NCI-H1694 treated with DMSO at 0.1 percent for 48 hours (cell line): ENCODE measurements at places on chromosomes 7 and 10.

GRCh38 chr7:84193747-84194146 is 842 bp downstream of the SEMA3A start:
- no peak for DNase-seq

GRCh38 chr7:117819558-117819957 is 53.7 kb downstream of the CTTNBP2 start:
- DNase-seq, result no peak

DNA sequence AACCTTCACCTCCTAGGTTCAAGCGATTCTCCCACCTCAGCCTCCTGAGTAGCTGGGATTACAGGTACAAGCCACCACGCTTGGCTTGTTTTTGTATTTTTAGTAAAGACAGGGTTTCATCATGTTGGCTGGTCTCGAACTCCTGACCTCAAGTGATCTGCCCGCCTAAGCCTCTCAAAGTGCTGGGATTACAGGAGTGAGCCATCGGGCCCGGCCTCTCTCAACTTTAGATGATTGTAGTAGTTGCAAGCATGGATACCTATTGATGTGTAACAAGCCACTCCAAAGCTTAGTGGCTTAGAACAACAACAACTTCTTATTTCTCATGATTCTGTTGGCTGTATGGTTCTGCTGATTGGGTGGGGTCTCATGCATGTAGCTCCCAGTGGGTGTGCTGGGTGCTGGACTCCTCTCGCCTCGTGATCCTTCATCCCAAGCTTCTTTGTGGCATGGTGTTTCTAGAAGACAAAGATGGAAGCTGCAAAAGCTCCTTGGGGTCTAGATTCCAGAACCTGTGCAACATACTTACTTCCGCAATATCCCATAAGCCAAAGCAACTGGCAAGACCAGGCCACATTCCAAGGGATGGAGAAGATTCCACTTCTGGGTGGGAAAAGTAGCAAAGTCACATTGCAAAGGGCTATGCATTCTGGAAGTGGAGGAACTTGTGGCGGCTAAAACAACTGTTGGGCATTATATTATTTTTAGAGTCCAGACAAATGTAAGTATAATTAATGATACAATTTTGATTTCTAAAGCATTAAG is 37.9 kb downstream of the SKIDA1 start:
- DNase-seq, result no peak

DNA sequence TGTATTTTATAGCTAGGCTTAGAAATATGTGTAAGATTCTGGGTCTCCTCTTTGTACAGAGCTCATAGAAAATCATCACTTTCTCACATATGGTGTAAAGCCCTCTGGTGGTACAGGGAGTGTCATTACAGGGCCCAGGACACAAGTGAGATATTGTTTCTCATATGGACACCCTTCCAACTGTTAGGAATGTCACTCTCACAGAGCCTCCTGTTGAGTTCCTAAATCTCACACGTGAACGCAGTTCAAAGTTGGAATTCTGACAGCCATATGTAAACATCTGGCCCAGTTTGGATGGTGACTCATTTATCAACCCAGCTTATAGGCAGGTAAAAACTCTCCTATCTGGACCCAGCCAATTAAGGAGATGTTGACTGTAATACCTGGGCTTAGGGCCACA is 35.4 kb upstream of the ZNF107 start:
- peak; percentile 15 for DNase-seq

DNA sequence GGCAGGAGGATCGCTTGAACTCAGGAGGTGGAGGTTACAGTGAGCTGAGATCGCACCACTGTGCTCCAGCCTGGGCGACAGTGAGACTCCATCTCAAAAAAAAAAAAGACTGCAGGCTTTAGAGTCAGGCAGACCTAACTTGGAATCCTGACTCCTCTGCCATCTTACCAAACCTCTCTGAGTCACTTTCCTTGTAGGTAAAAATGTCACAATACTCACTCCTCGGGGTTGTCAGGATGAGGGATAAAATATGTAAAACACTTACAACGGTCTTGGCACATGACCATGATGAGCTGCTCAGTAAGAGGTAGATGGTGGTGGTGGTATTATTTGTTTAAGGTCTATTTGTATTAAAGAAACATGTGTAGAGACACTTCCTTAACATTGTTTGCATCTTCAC is 154.1 kb upstream of the PDE1C start:
- no peak for DNase-seq

- no peak for DNase-seq
These were observed 13.9 kb downstream of the ZNF488 start for GRCh38 chr10:47370015-47370767.

DNA sequence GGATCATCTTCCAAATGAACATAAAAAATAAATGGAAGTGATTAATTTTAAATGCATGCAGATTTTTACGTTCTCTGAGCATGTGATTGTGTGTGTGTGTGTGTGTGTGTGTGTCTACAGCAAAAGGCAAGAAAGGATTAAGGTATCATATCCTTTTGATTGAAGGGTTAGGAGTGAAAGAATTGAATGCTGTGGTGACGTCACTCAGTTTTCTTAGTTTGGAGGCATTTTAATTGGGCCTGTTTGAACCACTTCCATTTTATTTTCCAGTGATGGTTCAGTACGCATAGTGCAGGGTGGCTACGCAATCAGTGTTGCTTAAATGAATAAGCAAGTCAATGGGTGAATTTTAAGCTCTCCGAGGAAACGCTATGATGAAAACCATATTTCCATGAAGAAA is 31.3 kb downstream of the TACC2 start:
- DNase-seq, result no peak

GRCh38 chr7:12056381-12056780 is 154.7 kb upstream of the TMEM106B start:
- DNase-seq, result no peak

DNA sequence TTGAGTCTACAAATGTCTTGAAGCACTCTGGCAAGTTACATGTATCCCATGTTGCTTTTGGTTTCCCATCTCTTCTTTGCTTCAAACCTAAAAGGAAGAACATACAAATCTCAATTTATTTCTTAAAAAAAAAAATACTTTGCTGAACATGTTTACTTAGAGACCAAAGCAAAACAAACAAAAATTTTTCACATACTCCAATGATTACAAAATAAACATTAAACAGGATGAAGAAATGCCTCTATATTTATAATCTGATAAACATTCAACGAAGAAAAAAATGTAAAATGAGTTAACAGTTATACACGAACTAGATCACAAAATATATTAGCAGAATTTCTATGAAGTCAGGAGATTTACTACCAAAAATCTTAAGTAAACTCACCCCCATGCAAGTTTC is 31.3 kb downstream of the FAM204A start:
- DNase-seq, result no peak

DNA sequence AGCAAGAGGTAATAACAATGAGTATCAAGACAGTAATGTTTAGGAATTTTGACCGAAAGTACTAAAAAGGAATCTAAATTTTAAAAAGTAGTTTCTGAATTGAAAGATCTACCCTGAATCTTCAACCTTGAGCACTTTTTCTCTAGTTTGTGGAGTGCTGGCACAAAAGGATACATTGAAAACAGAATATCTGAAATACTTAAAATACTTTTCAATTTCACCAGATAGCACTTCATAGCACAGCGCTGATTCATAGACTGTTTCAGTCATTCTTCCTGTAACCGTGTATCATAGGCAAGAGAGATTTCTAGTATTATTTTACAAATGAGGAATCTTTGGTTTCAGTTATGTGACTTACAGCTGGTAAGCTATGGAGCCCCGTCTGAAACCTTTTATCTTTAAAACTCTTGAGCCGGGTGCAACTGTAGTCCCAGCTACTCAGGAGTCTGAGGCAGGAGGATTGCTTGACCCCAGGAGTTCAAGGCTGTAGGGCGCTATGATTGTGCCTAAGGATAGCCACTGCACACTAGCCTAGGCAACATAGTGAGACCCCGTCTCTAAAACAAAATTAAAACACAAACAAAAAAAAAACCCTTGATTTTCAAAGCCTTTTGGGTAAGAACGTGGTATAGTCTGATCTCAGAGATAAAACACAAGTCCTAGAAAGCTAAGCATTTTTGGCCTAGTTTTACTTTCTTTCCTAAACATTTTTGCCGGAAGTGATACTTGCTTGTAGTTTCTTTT is 35.1 kb downstream of the FHIP2A start:
- no peak for DNase-seq

- DNase-seq, result peak; percentile 20
These were observed 121.6 kb upstream of the ZNF92 start for GRCh38 chr7:65251851-65252620.

DNA sequence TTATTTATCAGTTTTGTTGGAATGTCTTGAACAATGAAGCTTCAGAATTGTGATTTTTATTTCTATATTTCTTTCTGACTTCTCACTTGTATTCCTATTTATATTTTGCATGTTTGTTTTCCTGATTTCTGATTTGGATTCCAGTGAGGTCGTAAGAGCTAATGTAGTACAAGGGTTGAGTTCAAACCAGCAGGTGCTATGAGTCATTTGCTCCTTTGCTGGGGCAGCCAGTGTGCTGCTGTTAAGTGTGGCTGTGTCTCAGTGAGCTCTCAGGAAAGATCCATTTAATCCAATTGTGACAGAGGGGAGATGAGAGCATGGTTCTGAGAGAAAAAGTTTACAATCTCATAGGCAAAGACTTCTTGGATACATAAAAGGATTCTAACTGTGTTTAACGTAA is 48.6 kb downstream of the MCU start:
- no peak for DNase-seq

DNA sequence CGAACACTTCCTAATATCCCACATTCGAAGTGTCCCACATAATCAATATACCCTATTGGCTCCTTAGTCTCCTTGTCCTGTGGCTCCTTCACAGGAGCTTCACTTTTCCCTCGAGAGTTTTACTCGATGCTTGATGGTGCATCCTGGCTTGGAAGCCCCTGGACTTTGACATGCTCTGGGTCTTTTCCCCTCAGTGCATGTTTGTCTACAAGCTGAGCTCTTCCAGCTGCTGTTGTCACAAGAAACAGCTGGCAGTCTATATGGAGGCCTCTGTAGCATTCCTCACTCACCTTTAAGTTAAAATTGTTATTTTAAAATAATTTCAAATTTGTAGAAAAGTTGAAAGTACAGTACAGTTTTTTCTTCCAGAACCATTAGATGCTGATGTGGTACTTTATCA is 27.1 kb downstream of the ST7 start:
- no peak for DNase-seq

- DNase-seq, result no peak
These were observed 51.3 kb downstream of the MDFIC start for GRCh38 chr7:114973147-114973546.

- no peak for DNase-seq
These were observed 126.3 kb downstream of the NRP1 start for GRCh38 chr10:33208166-33208565.

GRCh38 chr10:122246830-122247520 is 24.1 kb upstream of the BTBD16 start:
- no peak for DNase-seq
